ENCODE measurements at places on chromosomes 11 and 22.

DNA sequence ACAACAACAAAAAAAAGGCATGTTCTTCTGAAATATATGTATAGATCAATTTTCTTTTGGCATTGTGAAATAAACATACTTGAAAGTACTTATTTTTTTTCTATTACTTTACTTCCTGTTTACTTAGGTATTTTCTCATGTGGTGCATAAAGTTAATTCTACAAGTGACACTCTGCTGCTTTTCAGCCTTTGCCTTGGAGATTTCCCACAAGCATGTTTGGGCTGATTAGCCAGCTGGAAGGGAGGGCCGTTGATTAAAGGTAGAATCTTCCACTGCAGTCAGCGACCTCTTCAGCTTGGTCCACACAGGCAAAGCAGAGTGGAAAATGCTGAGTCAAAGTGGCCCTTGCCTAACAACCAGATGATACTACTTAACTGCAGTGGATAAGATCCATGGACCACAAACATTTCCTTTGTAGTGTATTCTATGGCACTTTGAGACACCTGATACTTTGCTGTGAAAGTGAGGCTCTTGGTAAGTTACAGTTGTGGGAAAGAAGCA, 176.0 kb downstream of the ARHGAP42 start:
- DNase-seq: no peak

GRCh38 chr22:32850591-32851517, 49.3 kb downstream of the TIMP3 start:
- DNase-seq: no peak

GRCh38 chr11:34754171-34754823, 133.4 kb downstream of the EHF start:
- DNase-seq: no peak

DNA sequence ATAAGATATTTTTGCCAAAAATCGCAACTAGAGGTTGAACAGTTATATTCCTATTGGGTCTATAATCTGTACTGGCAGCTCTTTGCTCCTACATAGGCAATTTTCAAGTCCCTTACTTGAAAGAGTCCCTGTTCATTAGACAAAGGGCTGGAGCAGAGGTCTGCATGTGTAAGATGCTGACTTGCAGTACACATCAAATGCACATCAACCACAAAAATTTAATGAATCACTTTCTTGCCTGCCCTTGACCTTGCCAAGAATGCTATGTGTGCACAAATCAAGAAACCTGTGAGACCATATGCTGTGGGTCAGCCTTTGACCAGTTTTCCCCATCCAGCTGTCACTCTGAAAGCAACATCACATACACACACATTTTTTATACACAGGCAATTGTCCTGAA, 661.5 kb downstream of the LRRC4C start:
- no peak for DNase-seq

GRCh38 chr22:25081409-25081824, 118.2 kb upstream of the CRYBB3 start:
- DNase-seq: no peak
